ENCODE measurements at places on chromosomes 7 and 10.
A peak's percentile ranks its signal among the peaks of the same experiment; 100 is the strongest.

DNA sequence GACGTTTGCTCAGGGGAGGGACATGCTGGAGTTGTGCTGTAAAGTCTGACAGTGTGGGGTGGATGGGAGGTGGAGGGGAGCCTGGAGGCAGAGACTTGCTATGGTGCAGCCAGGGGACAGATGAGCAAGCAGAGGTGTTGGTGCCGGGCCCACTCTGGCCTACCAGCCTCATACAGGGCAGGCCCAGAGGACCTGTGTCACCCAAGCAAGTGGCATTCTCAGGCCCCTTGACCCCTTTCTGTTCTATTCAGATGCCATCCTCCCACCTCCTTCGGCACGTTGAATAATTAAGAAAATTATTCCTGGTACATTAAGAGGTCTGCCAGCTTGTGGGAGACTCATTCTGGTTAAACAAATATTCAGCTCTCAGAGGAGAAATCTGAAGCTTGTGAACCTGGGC lies 8.5 kb downstream of the WDFY4 start:
- DNase-seq: no peak

GRCh38 chr10:99370993-99371392 lies 41.8 kb downstream of the CNNM1 start:
- peak; percentile 11 for DNase-seq

DNA sequence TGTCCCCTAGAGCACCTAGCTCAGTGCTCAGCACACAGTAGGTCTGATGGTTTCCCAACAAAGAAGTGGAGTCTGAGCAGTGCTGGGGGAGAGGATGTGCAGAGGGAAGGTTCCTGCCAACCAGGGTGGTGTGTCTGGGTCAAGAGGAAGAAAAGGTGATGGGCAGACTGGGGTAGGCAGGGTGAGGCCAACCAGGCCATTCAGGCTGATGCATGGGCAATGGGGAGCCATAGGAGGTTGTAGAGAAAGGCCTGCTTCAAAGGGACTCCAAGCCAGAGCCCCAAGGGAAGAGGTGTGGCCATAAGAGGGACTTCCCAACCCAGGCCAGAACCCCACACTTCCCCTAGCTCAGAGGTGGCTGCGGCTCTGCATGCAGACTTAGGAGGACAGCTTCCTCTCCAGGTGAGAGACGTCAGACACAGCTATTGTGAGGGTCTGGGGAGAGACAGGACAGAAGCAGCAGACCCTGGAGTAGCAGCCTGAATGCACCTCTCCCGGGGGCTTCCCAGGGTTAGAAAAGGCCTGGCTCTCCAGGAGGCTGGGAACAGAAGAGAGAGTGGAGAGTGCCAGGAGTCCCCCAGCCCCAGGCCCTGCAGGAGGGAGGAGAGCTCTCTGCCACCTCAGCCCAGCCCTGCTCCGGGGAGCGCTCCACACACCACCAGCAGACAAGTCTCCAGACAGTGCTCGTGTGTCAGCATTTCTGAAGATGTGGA lies 87.4 kb upstream of the ZMIZ1 start:
- no peak for DNase-seq

GRCh38 chr7:81956520-81956919 lies 186.7 kb upstream of the HGF start:
- no peak for DNase-seq

DNA sequence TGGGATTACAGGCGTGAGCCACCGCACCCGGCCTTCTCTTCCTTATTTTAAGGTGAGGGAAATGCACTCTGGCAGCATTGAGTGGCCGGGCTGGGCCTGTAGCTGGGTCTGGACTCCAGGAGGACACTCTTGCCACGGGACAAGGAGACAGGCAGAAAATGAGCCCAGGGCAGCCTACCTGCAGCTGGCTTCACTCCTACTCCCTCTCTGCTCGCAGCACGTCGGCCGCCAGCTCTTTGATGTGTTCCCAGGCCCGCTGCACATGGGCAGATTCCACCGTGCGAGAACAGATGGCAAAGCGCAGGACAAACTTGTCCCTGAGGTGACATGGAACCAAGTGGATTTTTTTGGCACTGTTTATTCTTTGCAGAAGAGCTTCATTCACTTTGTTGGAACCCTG lies 12.9 kb upstream of the FIGNL1 start:
- DNase-seq: peak; percentile 6

- no peak for DNase-seq
Observed at GRCh38 chr7:17183630-17184328, 114.7 kb upstream of the AHR start.

DNA sequence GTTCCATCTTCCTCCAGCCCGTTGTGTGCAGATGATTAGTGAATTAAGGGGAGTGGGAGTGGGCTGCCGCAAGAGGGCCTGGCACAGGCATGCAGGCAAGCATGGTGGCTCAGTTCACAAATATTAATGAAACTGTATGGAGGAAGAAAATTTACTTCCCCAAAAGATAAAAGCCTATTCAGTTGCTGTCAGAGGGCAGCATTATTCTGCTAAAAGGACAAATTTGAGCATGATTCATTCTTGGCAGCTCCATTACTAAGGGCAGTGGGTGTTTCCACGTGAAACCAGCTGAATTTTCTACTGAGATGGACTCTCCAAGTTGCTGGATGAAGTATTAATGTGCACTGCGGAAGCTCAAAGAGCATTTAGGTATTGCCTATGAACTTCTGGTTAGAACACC lies 90.9 kb upstream of the WDR11 start:
- DNase-seq: no peak

GRCh38 chr7:37218956-37219355 lies 229.7 kb downstream of the ELMO1 start:
- DNase-seq: no peak

- DNase-seq: no peak
Observed at GRCh38 chr10:53102424-53102823, 329.8 kb upstream of the MBL2 start.

- DNase-seq: peak; percentile 1
Observed at GRCh38 chr7:7103343-7104313, 78.7 kb upstream of the C1GALT1 start.

GRCh38 chr7:6266699-6267098 lies 5.7 kb downstream of the CYTH3 start:
- no peak for DNase-seq

DNA sequence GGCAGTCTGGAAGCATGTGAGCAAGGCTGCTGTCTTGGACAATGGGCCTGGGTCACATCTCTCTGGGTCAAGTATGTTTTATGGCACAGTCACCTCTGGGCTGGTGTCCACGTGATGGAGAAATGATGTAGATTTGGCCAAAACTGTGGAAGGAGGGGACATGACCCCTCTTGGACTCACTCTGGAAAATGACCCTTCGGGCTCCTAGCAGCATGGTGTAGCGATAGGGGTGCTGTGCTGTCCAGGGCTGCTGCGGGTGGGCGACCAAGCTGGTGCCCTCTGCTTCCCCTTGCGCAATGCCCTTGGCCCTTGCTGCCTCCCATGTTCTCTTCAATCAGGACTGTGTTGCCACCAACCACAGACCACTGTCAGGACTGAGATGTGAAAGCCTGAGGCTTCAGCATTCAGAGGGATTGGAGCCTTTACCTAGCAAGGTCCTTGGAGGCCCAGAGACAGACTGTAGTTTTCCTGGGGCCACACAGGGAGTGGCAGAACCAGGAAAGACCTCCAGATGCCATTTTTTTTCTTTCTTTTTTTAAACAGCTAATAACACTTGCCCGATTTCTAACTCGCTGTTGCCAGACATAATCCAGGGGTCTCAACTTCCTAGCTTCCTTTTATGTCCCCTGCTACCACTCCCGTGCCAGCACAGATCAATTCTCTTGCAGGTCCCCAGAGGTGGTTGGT lies 6.1 kb downstream of the CYP26A1 start:
- no peak for DNase-seq

- DNase-seq: no peak
Observed at GRCh38 chr10:62744136-62744535, 60.4 kb upstream of the ADO start.

DNA sequence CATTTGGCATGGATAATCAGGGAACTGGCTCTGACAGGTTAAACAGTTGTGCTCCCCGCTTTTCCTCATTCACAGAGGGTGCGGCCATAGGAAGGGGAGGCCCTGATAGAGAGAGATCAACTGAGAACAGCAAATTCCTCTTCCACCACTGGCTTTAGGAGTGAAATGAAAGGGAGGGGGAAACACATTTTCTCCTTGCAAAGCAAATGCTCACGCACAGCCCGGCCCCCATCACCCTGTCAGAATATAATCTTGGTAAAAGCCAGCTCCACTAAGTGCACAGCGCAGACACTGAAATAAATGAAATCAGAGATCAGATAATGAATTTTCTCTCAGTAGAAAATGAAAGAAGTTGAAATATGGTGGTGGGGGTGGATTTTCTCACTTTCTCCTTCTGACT lies 187.2 kb downstream of the GLI3 start:
- no peak for DNase-seq

DNA sequence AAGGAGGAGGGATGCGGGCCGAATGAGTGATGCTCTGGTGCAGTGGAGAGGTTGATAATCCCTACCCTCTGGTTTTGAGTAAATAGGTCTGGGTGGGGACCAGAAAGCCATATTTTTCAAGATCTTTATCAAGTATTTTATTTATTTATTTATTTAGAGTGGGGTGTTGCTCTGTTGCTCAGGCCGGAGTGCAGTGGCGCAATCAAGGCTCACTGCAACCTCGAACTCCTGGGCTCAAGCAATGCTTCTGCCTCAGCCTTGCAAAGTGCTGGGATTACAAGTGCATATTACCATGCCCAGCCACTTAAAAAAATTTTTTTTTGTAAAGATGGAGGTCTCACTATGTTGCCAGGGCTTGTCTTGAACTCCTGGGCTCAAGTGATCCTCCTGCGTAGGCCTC lies 21.6 kb downstream of the SVIL start:
- DNase-seq: no peak

DNA sequence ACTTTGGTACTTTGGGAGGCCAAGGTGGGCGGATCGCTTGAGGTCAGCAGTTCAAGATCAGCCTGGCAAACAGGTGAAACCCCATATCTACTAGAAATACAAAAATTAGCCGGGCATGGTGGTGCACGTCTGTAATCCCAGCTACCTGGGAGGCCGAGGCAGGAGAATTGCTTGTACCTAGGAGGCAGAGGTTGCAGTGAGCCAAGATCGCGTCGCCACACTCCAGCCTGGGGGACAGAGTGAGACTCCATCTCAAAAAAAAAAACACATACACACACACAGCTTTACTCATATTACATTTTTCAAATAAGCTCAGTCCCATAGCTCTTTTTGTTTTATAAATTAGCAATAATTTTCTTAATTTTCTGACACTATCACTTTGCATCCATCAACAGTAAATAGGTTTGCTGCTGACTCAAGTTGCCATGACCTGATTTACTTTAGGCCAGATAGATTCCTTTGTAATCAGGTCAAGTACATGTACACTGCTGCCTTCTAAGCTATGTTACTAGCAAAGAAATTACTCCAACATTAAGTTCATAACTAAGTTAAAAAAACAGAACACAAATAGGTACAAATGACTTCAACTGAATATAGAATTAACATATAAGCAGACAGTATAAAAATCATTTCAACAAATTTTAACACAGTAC lies 31.5 kb downstream of the WAPL start:
- DNase-seq: no peak

GRCh38 chr7:55573234-55573900 lies 1.1 kb upstream of the VOPP1 start:
- DNase-seq: no peak

DNA sequence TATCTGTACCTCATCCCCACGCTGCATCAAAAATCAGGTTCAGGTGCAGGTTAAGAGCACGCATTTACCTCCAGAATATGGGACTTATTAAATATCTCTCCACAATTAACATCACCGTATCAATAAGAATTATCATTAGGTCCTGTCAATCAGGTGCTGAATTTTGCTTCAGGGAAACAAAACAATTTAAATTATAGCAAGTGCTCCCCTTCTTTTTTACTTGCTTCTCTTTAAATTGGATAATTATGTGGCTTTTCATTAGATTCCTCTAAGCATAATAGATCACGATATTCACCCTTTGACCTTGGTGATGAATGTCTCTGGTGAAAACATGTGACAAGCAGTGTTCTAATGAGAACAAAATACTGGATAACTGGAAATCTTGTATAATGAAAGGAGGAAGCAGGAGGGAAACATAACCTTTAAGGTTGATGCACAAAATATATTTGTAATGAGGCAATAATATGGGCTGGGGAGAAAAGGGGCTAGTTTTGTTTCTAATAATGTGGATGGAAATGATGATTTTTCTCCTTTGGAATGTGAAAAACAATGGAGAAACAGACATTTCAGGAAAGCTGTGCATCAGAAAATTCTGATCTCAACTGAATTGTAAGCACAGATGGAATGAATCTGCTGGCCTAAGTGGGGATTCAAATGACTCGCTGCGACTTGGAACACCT lies 166.9 kb downstream of the SNX10 start:
- DNase-seq: no peak

DNA sequence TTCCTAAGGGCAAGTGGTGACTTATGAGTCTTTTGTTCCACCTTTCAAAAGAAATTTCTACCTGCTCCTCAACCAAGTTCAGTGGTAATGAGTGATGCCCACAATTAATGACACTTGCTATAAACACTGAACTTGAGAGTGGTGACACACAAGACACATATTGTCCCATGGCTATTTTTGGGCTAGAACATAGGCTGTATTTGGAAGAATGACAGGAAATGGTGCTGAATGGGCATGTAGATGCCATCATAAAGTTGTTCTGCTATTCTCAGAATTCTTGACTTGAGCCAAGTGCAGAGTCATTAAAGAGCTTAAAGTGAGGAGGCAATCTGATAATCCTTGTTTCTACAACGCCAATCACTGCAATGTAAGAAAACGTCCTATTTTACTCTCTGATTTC lies 313.3 kb downstream of the AGMO start:
- DNase-seq: no peak

Data from NCI-H2171 (cell line).